ENCODE measurements at places on chromosomes 4 and X.

DNA sequence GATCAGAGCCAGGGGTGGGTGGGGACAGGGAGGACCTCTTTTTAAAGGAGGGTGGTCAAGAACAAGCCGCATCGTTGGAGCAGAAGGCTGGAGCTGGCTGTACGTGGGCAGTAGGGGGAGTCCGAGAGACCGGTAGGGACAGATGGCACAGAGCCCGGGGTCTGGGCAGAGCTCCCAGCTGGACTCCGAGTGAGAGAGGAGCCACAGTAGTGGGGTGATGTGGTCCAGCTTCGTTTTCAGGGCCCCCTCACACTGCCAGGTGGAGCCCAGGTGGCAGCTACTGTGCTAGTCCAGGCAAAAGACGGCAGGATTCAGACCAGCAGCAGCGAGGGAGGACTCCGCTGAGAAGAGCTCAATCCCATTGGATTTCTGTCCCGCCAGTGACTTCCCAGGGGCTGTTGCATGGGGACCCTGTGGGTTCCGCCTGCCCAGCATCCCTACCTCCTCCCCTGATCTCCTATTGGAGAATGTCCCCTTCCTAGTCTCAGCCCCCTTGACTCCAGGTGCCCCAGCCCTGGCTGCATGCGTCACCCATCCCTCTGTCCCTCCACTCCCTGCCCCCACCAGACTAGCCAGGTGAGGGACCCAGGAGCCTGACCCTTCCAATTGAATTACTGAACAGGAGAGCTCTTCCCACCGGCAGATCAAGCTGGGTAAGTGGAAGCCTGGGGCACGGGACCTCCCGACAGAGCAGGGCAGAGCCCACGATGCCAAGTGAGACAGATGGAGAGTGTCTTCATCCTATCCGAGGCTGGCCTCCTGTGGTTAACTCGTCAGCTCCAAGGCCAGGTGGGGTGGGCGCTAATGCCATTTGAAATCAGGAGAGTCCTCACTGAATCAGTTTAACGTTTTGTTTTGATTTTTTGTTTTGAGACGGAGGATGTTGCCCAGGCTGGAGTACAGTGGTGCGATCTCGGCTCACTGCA, 2.9 kb downstream of the ARHGAP4 start:
- no peak for DNase-seq

GRCh38 chr4:18980516-18981233, 959.1 kb upstream of the LCORL start:
- DNase-seq: no peak

- no peak for DNase-seq
Observed at GRCh38 chr4:75786526-75786925, 62.1 kb downstream of the USO1 start.

- DNase-seq: no peak
Observed at GRCh38 chrX:118632862-118633261, 94.5 kb upstream of the IL13RA1 start.

- DNase-seq: no peak
Observed at GRCh38 chr4:132981611-132982010, 167.5 kb upstream of the PCDH10 start.

DNA sequence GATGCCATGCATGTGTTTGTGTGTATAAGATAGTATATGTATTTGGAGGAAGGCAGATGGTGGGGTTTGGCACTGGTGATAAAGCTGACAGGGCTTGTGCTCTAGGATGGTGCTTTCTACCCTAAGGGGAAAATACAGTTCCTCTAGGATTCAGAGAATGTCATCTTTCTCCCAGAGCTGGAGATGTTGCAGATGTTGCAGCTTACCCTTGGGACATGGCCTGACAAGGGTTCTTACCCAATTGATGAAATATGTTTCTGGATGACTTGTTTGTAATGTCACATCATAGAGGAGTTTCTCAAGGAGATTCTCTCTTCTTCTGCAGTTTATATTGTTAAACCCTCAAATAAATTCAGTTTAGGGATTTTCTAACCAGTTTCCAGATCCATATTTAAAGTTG, 52.5 kb upstream of the PITX2 start:
- no peak for DNase-seq
